SK-N-DZ (cell line): ENCODE measurements at places on chromosomes 12 and 14.
A peak's percentile ranks its signal among the peaks of the same experiment; 100 is the strongest.

GRCh38 chr12:39675263-39675662 lies 55.7 kb upstream of the ABCD2 start:
- no peak for DNase-seq

GRCh38 chr14:59254146-59254910 lies 65.9 kb downstream of the DAAM1 start:
- DNase-seq = no peak

GRCh38 chr12:87756111-87756510 lies 273.1 kb downstream of the C12orf50 start:
- DNase-seq = no peak

- DNase-seq = no peak
Observed at GRCh38 chr12:30732954-30733637, 21.7 kb downstream of the CAPRIN2 start.

- no peak for DNase-seq
Observed at GRCh38 chr12:53227836-53228235, 4.2 kb downstream of the RARG start.

DNA sequence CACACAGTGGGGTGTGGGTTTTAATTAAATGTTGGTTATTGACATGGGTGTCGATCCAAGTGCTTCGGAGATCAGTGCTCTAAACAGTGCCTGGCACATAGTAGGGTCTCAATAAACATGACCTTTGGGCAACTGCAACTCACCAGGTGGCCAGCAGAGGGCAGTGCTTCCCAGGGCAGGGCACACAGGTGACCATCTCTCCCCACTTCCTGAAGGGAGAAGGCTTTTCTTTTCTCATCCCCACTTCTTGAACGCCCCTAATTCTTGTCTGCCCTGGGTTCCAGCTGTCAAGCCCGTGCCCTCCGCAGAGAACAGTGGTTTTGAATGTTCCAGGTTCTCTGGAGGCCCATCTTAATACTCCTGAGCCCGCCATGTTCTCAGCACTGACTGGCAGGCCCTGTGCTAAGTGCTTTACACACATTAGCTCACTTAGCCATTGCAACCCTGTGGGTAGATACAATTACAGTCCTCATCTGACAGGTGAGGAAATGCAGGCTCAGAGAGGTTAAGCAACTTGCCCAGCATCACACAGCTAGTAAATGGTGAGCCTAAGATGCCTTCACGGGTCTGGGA lies 16.3 kb downstream of the RAPGEF3 start:
- DNase-seq = no peak

- no peak for DNase-seq
Observed at GRCh38 chr12:92468358-92469020, 234.3 kb upstream of the PLEKHG7 start.

DNA sequence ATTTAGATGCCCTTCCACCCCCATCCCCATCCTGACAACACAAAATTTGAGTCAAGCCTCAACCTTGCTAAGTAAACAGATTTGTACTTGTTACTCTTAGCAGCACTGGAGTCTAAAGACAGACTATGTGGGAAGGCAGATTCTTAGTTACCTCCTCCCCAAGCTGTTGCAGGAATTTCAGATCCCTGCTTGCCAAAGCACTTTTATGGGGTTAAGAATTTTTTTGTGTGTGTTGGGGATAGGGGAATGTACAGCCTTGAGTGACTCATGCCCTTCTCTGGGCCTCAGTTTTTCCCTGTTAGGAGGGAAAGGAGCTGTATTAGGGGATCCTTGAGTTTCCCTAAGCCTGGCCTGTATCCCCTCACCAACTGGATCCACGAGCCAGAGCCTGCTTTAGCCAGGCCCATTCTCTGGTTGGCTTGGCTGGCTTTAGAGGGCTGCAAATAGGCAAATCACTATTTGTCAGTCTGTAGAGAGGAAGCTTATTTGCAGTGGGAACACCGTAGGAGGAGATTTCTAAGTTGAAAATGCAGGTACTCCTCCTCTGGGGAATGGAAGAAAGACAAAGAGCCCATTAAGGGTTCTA lies 27.7 kb upstream of the RNU6-8 start:
- no peak for DNase-seq

DNA sequence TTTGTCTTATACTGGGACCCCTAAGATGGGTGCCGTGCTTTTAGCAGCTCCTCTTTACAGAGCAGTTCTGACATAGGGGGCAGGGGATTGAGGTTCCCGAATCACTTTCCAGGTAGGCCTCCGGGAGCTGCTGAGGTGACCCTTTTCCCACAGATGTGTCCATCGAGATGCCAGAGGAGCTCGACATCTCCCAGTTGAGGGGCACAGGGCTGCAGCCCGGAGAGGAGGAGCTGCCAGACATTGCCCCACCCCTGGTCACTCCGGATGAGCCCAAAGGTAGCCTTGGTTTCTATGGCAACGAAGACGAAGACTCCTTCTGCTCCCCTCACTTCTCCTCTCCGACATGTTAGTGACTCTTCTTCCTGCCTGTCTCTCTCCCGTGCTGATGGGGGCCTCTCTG lies 4.3 kb upstream of the TPI1 start:
- DNase-seq = no peak

DNA sequence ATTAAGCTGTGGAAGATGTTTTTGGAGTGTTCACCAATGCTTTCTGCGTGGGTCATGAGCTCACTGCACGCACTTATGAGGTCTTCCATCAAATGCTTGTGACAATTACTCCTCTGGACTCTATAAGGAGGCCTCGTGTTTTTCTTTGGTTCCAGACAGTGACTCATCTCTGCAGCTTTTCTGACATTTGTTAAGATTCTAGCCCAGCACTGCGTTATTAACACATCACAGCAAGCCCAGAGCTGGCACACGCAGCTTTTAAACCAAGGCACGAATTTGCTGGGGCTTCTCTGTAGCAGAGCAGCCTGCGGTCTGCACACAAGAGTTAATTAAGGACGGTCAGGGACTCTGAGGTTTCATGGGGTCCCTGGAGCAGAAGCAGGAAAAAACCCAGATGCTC lies 16.9 kb downstream of the MEG3 start:
- no peak for DNase-seq

GRCh38 chr14:51283402-51284085 lies 43.5 kb downstream of the TMX1 start:
- DNase-seq = peak; percentile 80

DNA sequence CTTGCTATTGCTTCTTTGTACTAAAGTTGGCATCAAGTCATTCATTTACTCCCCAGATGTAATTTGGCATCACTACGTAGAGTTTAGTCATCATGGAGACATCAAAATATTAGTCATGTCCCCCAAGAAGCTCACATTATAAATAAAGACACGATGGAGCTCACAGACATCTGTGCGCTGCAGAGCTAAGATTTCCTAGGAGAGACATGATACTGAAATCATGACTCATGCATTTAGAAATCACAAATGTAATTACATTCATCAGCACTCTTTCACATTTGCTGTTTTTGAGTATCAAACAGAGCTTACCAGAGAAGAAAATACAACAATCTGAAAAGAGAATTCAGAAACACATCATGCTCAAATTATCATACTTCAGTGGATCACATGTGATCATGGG lies 169.8 kb downstream of the LRIG3 start:
- no peak for DNase-seq

DNA sequence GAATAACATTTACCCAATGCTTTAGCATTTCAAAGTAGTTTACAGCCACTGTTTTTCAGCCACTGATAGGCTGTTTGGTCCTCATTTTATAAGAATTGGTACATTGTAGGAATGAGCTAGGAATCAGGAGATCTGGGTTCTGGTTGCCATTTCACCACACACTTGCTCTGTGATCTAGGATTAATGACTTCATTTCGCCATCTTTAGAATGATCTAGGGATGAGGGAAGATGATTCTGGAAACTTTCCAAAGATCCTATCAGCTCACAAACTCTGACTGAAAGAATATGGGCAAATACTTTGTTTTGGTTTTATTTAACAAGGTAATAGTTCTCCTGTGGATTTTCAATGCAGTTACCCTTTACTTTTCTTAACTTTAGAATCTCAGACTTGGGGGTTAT lies 155.0 kb downstream of the GCH1 start:
- DNase-seq = no peak

DNA sequence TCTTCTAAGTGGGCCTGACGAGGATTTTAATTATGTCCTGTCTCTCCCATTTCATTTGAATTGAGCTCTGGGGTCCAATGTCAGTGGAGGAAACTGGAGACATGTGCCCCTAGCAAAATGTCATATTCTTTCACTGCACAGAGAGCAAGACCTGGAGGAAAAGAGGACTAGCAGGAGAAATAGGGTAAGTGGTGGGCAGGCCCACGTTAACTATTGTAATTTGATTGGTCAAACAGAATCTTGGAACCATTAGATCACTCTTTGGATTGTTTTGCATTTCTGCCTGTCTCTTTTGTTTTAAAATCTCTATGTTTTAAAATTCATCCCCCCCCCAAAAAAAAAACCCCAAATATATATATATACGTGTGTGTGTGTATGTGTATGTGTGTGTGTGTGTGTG lies 113.9 kb upstream of the PELI2 start:
- DNase-seq = peak; percentile 28

GRCh38 chr14:52951681-52952554 lies 1.1 kb upstream of the FERMT2 start:
- peak; percentile 78 for DNase-seq

- DNase-seq = no peak
Observed at GRCh38 chr12:68162374-68162773, 2.8 kb upstream of the IFNG start.

GRCh38 chr12:121562488-121562887 lies 18.3 kb downstream of the KDM2B start:
- no peak for DNase-seq

GRCh38 chr12:23751641-23752040 lies 197.8 kb downstream of the SOX5 start:
- DNase-seq = no peak

DNA sequence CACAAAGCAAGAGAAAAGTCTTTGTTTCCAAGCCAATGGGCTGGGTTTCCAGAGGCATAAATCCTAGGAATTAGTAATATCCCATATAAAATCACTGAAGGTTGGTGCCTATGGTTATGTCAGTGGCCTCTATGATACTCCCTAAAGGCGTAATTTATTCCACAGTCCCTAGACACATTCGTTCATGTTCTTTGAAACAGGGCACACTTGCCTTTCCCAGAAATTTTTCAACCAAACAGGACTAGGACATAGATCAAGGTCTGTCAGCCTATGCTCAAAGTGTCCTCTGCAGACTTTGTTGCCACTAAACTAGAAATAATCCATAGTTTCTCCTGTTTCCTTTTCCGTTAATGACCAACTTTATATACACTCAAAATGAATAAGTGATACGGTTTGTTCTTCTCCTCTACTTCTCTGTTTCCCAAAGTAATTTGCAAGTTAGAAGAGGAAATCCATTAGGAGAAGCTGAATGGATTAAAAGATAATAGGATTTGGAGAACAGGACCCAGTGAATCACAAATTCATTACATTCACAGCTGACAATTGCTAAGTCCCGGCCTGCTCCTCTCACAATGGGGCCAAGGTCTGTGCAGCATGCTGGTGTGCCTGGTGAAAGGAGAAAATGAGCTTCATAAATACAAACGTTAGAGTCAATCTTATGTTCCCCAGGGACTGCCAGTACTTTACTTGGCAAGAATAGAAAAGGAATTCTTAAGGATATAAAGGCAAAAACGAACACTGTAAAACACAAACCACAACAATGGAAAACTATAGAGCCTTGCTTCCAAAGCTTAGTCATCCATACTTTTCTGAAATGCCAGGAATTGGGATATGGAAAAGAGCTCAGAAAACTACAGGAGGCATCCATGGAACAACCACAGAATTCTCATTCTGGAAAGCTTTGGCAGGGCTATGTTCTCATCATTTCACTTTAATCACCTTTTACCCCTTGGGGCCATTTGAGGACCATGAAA lies 966.2 kb downstream of the NRXN3 start:
- DNase-seq = no peak

DNA sequence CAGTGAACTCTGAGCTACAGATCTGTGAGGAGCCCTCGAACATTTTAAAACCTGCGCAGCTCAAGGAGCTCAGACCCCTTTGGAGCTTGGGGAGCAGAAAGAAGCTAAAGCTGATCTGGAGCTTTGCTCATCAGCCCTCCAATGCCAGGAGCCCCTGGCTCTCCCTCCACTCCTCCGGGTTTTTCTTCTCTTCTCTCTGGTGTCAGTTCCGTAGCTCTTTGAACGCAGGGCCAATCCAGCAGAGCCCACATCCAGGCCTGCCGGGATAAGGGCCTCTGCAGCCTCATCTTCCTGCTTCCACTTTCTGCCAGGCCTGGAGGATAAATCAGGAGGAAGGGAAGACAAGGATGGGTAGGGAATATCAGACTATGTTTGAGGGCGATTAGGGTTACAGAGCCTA lies 6.0 kb downstream of the HOXC4 start:
- no peak for DNase-seq
